Stimulated activated CD8-positive, alpha-beta memory T cell treated with anti-CD3 and anti-CD28 coated beads, Interleukin-12 subunit alpha, Interleukin-12 subunit beta, amount 100 ng/mL, for 1 hour (primary cell): ENCODE measurements at places on chromosomes 4 and X.

DNA sequence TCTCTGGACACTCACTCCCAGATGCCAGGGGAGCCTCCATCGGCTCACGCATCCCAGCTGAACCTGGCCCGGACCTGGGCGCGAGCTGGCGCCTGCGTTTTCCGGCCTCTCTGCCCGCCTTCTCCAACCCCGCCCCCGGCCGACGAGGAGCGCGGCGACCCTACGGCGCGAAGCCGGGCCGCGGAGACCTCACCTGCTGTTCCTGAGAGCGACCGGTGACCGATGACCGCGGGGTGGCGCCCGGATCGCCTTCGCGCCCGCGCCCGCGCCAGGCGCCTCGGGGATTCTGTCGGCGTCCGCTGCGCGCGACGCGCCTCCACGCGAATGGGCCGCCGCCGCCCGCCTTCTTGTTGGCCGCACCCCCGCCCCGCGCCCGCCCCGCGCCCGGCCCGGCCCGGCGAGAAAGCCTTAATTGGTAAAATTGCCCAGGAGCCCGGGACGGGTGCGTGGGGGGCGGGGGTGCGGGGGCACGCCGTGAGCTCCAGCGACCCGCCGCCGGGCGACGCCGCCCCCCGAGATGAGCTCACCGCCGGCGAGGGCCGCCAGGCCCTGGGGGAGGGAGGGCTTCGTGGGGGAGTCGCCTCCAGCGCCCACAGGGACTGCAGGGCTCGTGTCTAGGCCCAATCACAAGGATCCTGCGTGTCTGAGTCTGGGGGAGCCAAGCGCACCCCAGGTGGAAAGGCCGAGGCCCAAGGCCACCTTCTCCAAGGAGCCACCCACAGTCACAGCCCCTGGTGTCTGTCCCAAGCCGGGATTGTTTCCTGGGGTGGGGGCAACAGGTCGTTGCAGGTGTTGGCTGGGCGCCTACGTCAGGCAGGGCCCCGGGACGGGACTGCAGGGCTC lies at the start of gene FLNA:
TSS of gene FLNA (minus strand) at position 322 of the 843 bp plus-strand sequence. CDS start 3,389 bp downstream, outside the sequence.
- no peak for DNase-seq

GRCh38 chrX:18702362-18703195 lies 4.9 kb upstream of the PPEF1 start:
- DNase-seq = no peak

GRCh38 chrX:2391869-2392606 lies 108.7 kb downstream of the DHRSX start:
- no peak for DNase-seq

DNA sequence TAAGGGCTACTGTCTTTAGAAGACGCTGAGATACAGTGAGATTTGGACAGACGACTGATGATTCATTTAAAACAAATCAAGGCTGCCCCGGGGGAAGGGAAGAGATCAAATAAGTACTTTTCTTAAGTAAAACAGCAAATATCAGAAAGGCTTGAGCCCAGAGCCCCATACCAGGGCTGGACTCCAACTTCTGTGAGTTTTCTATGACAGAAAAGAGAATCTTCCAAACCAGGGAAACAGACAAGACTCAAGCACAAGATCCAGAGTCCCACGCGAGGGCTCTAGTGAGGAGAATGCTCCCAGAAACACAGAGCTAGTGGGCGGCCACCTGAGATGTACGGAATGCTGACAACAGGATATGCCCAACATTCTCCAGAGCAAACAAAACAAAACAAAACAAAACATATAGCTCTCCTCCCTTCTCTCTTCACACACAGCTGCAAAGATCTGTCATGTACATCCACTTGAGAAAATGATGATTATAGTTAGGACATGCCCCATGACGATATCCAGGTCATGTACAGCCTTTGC lies 13.1 kb downstream of the ACSL1 start:
- DNase-seq = no peak

DNA sequence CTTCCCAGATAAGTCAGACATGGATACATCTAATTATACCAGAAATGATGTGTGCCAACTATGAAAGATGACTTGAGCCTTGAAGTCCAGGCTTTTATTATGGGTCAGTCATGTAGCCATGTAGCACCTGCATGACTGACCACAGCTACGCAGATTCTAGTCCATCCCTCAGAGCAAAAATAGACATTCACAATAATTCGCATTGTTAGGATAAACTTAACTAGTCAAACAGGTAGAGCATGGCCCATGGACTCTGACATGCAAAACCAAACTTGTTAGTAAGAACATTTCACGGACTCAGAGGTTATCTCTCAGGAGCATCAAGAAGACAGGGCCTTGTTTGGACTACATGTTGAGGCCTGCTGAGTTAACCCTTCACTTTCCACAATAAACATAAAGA lies 132.6 kb downstream of the PWWP3B start:
- DNase-seq = no peak

GRCh38 chr4:135277980-135278315 lies 1076.4 kb upstream of the PABPC4L start:
- no peak for DNase-seq

GRCh38 chr4:168631241-168632162 lies 134.7 kb downstream of the PALLD start:
- no peak for DNase-seq

GRCh38 chr4:184099000-184099399 lies 118.7 kb downstream of the ENPP6 start:
- DNase-seq = no peak

DNA sequence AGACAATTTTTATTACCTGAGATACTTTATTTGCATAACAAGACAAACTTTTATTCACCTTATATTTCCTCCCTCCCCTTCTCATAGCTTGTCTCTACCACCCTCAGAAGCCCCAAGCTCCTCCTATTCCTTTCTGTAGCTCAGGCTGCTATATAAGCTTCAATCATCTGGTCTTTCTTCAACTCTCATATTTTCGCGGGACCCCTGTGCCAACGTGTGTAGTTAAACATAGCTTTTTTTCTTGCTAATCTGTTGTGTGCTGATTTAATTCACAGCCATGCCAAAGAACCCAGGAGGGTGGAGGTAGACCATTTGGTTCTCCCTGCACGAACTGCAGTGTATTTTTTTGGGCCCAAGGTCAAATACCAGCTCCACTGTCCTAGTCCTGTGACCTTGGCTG lies 21.1 kb upstream of the CD38 start:
- DNase-seq = no peak

- DNase-seq = peak; percentile 26
Observed at GRCh38 chr4:7649741-7650531, 215.2 kb upstream of the PSAPL1 start.

DNA sequence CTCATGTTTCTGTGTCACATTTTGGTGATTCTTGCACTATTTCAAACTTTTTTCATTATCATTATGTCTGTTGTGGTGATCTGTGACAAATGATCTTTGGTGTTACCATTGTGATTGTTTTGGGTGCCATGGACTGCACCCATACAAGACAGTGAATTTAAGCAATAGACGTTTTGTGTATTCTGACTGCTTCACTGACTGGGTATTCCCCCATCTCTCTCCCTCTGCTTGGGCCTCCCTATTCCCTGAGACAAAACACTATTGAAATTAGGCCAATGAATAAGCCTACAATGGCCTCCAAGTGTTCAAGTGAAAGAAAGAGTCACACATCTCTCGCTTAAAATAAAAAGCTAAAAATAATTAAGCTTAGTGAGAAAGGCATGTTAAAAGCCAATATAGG lies 60.2 kb downstream of the BANK1 start:
- DNase-seq = no peak

GRCh38 chrX:130097507-130098209 lies 12.6 kb downstream of the ELF4 start:
- no peak for DNase-seq

- DNase-seq = no peak
Observed at GRCh38 chr4:148288448-148288847, 153.8 kb downstream of the NR3C2 start.

DNA sequence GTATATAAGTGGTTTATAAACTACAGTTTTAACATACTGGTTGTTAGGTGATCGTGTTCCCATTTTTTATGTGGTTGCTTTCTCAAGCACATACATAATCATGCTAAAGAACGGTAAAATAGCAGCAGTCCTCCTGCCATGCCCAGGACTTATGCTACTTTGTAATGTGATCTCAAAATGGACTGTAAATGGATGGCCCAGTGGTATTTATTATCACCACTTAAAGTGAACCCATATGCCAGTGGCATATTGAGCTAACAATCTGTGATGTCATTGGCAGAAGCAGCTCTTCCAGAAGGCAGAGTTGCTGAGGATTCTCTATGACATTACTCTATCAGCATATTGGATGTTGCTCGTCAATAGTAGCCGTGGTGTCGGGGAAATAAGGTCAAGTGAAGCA lies 28.6 kb downstream of the ANK2 start:
- DNase-seq = no peak

GRCh38 chr4:47482326-47482725 lies 2.7 kb upstream of the ATP10D start:
- DNase-seq = no peak

- DNase-seq = no peak
Observed at GRCh38 chr4:152817331-152817730, 37.6 kb downstream of the ARFIP1 start.

DNA sequence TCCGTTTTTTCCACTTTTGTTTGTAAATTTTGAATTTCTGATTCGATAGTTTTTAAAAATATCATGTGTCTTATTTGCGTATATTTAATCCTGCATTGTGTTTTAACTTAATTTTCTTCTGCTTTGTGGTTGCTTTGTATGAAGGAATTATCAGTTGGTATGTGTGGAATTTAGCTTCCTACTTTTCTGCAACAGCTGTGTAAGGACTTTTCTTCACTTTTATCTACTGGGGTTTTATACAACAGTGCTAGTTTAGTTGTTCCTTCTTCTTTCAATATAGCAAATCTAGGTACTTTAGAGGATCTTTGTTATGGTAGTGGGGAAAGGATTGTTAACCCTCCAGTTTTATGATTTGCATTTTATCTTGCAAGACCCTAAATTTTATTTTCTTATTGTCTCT lies 410.3 kb downstream of the CCSER1 start:
- no peak for DNase-seq

DNA sequence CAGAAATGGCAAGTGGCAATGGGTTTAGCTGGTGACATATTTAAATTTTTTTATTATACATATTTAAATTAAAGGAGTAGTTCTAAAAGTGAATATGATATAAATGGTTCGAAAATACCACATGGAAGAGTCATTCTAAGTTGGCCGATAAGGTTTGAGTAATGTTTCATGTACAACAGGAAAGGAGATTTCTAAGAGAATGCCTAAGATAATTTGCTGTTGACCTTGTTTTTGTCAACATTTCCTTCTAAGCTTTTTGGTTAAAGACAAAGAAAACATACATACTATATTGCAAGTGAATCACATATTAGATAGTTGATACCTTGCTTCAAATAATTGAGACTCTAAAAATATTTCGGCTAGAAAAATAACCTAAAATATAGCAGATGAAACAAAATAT lies 526.6 kb upstream of the SLIT2 start:
- no peak for DNase-seq

GRCh38 chr4:5964030-5964429 lies 54.2 kb downstream of the C4orf50 start:
- no peak for DNase-seq

- DNase-seq = no peak
Observed at GRCh38 chr4:174910271-174910670, 7.9 kb upstream of the ADAM29 start.

- no peak for DNase-seq
Observed at GRCh38 chr4:168183717-168184571, 91.6 kb downstream of the ANXA10 start.

DNA sequence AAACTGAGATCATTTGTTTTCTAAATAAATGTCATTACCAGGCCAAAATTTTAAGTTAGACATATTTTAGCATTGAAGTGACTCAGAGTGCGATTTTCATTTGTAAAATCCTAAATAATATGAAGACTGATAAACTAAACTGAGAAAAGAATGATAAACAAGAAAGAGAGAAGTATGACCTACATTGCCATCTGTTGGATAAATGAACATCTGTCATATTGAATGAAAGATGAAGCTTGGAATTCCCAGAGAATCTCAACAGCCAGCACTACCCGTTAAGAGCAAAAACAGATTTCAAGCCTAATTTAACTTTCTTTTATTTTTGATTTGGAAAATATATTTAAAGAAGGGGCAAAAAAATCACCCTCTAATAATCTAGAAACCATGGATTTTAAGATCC lies 591.0 kb upstream of the ATOH1 start:
- DNase-seq = no peak

- no peak for DNase-seq
Observed at GRCh38 chr4:41696763-41697162, 51.8 kb downstream of the PHOX2B start.

DNA sequence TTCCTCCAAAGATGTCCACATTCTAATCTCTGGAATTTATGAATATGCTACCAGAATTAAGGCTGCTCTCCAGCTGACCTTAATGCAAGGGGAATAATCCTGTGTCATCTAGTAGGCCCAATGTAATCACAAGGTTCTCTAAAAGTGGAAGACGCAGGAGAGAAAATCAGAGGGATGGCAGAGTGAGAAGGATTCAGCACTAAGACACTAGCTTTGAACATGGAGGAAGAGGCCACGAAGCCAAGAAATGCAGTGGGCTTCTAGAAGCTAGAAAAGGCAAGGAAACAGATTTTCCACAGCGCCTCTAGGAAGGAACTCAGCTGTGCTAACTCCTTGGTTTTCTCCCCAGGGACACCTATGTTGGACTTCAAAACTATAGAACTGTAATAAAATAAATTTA lies 240.7 kb upstream of the TRAM1L1 start:
- no peak for DNase-seq

DNA sequence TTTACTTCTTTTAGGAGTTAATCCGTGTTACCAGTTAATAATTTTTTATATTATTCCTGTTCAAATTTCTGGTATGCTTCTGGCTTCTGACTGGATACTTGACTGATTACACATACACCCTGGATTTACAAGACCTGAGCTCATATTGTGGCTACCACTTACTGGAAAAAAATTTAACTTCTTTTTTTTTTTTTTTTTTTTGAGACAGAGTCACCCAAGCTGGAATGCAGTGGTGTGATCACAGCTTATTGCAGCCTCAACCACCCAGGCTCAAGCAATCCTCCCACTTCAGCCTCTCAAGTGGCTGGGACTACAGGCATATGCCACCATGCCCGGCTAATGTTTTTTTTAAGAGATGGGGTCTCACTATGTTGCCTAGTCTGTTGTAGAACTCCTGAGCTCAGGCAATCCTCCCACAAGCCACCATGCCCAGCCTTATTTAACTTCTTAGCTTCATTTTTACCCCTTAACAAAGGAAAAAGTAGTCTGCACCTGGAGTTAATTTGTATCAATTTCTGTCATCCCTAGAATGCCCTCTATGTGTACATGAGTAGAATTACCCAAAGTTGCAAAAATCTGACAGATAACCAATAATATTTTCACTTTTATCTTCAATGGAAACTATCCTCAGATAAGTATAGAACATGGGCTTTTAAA lies 50.3 kb downstream of the TMEM165 start:
- DNase-seq = no peak

DNA sequence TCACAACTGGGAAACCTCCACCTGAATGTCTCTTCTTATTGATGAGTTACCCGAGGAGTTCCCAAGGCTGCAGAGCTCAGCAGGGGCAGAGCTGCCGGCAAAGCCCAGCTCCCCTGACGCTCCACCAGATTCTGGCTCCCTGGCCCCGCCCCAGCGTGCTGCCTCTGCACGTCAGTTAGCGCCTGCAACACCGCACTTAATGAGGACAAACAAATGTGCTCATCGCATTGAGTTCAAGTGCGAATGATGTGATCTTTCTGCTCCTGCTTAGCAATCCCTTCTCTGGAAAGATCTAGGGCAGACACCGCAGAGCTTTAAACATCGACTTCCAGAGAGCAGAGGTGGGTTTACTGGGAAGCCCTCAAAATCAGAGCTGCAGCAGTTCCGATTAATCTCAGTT lies 55.5 kb upstream of the FBXW7 start:
- DNase-seq = no peak
